ENCODE measurements at places on chromosomes 13 and 19.

- no peak for DNase-seq
Measured at GRCh38 chr13:110448677-110449076, 112.8 kb downstream of the RAB20 start.

GRCh38 chr19:56538761-56539263, at the start of gene ZFP28:
Gene ZFP28, plus strand, starts transcription at chr19:56538948. Its CDS starts 71 bp downstream, at chr19:56539019.
- no peak for DNase-seq

DNA sequence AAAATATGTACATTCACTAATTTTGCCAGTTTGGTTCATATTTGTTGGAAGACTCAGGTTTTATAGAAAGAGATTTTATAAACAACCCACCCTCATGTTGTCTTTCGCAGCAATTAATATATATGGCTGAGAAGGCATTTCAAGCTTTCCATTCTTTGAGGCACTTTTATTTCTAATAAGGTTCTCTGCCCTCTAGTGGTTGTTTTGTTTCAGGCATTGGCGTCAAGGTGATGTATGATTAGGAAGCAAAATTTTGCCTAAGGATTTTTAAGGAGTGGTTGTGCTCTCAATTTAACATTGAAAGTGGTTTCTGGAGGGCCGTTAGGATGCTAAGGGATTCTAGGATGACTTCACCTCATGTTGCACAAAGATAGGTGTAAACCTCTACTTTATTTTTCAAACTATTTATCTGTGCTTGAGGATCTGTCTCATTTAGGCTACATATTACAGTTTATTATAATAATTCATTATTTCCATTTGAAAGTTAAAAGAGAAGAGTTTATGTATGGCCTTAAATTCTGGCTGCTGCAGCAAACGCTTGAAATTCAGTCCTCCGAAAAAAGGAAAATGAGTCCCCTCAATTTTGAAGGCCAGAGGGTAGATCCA, 35.9 kb downstream of the OXGR1 start:
- DNase-seq = no peak

DNA sequence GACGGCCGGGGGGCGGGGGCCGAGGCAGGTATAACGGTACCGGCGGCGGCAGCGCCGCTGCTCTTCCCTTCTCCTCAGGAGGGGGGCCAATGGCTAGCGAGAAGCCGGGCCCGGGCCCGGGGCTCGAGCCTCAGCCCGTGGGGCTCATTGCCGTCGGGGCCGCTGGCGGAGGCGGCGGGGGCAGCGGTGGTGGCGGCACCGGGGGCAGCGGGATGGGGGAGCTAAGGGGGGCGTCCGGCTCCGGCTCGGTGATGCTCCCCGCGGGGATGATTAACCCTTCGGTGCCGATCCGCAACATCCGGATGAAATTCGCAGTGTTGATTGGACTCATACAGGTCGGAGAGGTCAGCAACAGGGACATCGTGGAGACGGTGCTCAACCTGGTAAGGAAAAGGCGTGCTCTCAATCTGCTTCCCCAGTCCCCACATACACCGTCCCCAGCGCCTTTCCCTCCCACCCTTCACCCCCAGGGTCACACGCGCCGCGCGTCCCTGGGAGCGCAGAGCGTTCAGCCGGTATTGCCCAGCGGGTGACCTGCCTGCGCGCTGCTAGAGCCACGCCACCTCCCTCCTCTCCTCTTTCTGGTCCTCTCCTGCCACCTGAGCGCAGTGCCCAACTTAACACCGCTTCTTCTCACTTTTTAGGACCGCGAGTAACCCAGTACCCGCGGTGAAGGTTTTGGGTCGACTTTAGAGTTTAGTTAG, 814 bp downstream of the NBEA start:
- no peak for DNase-seq

DNA sequence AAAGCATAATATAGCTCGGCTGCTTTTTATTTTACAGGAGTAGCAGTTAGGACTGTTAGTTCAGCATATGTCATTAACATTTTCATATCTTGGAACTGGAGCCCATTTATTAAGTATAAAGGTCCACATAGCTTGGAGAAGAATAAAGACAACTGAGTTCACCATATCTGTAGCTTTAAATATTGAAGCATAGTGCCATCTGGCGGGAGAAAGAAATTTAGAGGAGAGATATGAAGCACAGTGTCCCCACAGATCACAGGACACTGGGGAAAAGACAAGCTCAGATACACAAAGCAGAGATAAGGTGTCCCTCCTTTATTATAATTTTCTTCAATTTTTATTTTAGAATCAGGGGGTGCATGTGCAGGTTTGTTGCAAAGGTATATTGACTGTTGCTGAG, 104.7 kb upstream of the FREM2 start:
- DNase-seq = peak; percentile 1

- DNase-seq = no peak
Measured at GRCh38 chr13:32001154-32001768, 30.3 kb upstream of the FRY start.

DNA sequence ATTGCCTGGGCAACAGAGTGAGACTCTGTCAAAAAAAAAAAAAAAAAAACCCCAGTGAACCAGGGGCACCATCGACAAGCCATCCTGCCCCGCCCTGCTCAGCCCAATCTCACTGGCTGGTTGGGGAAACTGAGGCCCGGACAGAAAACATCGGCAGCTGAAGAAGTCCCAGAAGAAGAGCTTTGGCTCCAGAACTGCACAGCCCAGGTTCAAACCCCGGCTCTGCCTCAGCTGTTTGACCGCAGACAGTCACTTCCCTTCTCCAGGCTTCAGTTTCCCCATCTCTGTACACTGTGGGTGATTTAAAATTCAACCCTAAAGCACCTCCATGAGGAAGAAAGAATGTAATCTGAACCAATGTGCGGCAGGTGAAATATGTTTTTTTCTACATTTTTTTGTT, 9.4 kb upstream of the SEMA6B start:
- no peak for DNase-seq

DNA sequence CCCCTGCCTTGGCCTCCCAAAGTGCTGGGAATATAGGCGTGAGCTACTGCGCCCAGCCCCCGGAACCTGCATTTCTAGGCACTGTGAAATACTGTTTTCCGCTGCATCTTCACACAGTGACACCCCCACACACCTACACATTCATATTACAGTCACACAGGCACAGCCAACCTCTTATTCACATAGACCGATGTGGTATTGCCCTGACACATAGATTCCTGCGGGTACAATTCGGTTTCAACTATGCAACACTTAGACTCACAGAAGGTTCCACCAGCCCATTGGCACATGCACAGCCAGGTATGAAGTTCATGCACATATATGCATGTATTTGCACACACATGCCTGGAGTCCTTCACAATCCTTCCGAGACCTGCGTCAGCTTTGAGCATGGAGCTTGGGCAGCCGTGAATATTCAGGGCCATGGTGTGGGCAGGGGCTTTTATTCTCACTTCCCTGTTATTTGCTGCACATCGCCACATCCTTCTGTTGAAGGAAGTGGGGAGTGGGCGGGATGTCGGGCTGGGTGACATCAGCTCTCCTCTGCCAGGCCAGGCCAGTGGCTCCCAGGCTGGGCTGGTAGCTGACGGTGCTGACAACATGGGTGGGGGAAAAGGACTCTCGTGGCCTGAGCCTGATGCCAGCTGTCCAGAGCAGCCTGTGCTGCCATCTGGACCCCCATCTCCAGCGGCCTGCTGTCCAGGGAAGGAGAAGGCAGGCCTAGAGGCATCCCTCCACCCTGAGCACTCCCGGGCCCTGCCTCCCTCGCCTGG, 5.4 kb upstream of the CDC37 start:
- DNase-seq = no peak

DNA sequence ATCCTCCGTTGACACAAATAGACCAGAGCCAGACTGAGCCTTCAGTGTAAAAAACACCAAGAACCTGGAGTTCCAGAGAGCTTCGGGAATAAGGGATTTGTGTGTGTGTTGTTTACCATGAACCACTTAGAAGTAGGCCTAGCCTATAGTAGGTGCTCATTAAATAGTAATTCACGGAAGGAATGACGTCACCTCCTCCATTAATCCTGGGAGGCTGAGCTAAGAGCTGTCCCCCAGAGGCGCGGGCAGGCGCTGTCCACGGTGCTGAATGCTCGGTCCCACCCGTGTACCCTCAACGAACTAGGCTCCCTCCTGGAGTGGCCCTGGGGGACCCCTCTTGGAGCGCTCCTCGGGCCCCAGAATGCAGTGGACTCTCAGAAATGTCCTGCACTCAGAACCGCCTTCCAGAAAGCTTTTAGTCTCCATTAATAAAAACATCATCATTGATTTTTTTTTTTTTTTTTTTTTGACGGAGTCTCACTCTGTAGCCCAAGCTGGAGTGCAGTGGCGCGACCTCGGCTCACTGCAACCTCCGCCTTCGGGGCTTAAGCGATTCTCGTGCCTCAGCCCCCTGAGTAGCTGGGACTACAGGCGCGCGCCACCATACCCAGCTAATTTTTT, 6.5 kb downstream of the UNC13A start:
- no peak for DNase-seq

GRCh38 chr19:48405850-48406249, 12.4 kb downstream of the GRIN2D start:
- DNase-seq = no peak

- no peak for DNase-seq
Measured at GRCh38 chr13:90979059-90979458, 368.4 kb upstream of the MIR17HG start.

GRCh38 chr19:17862711-17863519, 3.2 kb downstream of the RPL18A start:
- no peak for DNase-seq

- DNase-seq = no peak
Measured at GRCh38 chr19:29851769-29852521, 40.2 kb downstream of the CCNE1 start.

- DNase-seq = no peak
Measured at GRCh38 chr19:6278740-6279619, 795 bp downstream of the MLLT1 start.

- DNase-seq = no peak
Measured at GRCh38 chr13:98220271-98220791, 43.3 kb upstream of the RNF113B start.

GRCh38 chr13:89239361-89240127, 1568.4 kb downstream of the SLITRK5 start:
- no peak for DNase-seq

All from T follicular helper cell (primary cell).